Inflammatory macrophage treated with lipopolysaccharide for 4 hours (primary cell): ENCODE measurements at places on chromosomes 12 and 14.
A peak's percentile ranks its signal among the peaks of the same experiment; 100 is the strongest.

DNA sequence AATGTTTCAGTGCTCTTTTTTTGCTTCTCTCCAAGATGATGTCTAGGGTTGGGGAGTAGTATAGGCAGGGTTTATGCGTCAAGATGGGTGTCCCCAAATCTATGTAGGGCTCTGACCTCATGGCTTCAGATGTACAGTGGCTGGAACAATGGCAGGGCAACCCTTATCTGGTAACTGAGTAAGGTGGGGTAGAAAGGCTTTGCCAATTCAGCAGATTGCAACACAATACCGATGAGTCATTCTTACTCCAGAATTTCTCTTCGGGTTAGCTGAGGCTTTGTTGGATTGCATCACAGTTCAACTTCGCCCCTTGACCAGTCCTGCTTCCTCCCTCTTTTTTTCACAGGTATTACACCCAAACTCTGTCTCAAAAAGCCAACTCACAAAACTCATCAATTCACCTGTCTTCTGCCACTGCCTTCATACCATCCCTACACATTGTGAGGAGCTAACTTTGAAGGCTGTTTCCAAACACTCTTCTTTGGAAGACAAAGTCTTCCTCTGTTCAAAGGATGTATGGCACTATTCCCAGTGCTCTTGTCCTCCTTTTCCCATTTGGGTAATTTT lies 190.2 kb upstream of the CNOT2 start:
- DNase-seq: peak; percentile 85

- no peak for DNase-seq
Measured at GRCh38 chr14:33545696-33546095, 405.2 kb downstream of the EGLN3 start.

DNA sequence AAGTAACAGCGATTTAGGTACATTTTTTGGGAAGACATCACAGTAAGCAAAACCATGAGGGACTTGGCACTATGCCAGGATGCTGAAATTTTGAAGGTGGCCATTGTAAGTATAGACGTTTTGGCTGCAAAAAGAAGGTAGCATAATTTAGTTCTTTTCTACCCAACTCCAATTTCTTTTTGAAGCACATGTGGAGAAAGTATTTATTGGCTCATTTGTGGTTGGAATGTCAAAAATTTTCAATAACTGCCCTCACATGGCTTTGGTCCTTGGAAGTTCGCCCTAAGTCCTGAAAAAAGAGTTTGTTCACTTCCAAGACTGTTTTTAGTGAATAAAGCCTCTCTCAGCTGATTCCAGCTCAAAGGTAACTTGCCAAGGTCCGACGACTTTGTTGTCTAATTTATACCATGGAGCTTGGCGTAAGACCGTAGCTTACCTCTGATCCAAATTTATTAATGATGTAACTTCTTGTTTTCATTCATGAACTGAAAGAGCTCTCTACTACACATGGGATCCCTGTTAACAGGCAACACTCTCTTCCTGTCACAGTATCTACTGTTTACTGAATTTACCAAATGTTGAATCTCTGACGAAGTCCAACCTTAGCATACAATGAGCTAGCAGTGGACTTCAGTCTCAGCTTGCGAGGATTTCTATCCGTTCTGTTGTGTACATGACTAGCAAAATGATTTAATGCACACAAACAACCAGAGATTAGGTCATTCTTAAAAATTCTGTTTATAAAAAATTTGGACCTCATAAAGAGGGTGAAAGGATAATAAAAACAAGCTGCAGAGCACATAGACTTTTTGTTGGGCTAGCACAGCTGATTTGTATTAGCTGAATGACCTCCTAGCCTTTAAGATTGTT lies 49.0 kb downstream of the MSRB3 start:
- DNase-seq: no peak

- no peak for DNase-seq
Measured at GRCh38 chr12:111636209-111636945, 37.3 kb upstream of the ATXN2 start.

DNA sequence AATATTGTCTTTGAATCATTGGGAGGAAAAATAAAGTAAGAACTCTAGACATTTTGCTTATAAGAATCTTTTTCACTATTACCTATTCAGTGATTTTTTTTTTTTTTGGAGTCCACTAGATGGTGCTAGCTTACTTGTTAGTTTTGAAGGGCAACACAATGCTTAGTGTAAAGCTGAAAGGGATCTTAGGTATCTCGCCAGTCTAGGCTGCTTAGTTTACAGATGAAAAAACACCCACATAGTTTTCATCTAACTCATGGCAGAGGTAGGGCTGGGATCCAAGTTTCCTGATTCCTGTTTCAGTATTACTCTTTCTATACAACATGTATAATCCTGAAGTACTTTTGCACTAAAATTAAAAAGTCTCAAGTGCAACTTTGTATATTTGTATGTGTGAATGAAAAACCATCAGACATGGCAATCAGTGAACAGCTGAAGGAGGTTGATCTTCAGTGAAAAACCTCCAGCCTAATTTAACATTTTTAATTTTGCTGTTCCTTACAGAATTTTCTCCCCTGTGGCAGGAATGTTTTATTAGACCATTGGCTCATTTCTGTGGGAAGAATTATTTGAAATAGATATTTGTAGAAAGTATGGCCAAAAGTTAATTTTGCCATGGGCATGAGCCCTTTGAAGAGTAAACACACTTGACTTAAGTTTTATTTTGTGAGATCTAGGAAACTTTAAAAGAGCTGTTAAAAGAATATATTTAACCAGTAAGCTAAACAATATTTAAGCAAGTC lies 40.7 kb downstream of the LRRIQ1 start:
- DNase-seq: peak; percentile 22

DNA sequence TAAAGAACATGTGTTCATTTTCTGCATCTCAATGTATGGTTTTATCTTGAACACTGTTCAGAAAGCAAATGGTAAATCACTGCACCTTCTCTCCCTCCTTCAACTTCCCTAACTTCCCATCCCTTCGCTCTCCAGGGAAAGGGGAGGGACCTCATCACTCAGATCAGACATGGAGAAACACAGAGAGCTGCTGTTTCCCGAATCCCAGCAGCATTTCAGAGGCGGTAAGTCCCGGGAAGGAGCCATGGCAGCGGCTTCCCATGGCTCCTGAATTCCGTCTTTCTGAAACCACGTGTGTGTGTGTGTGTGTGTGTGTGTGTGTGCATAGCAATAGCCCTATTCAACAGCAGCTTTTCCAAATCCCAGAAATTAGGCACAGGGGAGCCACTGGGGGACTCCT lies 125.4 kb upstream of the TMCC3 start:
- no peak for DNase-seq

DNA sequence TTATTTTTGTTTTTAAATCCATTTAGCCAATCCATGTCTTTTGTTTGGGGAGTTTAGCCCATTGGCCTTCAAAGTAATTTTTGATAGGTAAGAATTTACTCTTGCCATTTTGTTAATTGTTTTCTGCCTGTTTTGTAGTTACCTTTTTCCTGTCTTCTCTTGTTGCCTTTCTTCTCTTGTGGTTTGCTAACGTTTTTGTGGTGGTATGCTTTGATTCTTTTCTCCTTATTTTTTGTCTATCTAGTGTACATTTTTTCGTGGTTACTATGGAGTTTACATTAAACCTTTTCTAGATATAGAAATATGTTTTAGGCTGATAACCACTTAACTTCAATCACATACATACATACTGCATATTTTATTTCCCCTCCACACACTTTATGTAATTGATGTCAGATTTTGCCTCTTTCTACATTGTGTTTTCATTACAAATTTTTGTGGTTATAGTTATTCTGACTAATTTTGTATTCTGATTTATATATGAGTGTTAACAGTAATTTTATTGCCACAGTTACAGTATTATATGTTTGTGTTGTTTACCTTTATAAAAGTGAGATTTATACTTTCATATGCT lies 19.2 kb upstream of the PPP1R12A start:
- no peak for DNase-seq
